ENCODE measurements at places on chromosomes 6 and 20.

DNA sequence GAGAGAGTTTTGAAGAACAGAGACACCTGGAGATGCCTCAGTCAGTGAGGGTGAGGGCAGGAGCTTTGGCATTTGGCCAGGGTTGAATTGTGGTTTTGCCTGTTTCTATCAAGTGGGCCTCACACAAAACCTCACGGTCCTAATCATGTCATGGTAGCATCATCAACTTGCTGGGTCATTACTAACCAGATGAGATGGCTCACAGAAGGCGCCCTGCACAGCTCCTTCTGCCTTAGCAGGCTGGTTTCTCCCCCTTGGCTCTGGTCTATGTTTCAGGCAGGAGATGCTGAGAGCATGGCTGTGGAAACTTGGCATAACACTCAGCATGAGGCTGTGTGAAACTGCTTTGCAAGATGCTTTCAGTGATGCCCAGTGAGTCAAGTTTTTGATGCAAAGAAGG is 99.3 kb downstream of the LRRC1 start:
- DNase-seq, result peak; percentile 0

DNA sequence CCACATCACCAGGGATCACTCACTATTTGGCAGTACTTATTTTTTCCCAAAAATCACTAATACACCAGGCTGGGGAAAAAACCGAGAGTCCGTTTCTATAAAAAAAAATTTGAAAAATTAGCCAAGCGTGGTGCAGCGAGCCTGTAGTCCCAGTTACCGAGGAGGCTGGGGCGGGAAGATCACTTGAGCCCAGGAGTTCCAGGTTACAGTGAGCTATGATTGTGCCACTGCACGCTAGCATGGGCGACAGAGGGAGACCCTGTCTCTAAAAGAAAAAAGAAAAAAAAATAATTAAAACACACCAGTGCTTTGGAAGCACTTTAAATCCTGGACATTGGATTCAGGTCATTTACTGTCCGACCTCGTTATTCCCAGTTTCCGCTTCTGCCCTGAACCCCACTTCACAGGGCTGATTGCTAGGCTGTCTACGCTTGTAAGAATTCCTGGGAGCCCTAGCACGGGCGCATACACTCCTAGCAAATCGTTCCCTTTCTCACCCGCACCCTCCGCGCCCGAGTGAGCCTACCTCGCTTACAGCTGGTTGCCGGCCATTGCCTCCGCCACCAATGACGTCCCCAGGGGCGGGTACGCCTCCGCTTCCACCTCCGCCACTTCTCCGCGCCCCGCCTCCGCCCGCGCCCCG is at the start of gene TPMT:
Gene TPMT, minus strand, starts transcription at position 571 of the 643 bp plus-strand sequence. CDS start 5,950 bp downstream, outside the sequence.
- DNase-seq, result no peak

- no peak for DNase-seq
Observed at GRCh38 chr6:46935687-46936086, 13.9 kb upstream of the ADGRF5 start.

DNA sequence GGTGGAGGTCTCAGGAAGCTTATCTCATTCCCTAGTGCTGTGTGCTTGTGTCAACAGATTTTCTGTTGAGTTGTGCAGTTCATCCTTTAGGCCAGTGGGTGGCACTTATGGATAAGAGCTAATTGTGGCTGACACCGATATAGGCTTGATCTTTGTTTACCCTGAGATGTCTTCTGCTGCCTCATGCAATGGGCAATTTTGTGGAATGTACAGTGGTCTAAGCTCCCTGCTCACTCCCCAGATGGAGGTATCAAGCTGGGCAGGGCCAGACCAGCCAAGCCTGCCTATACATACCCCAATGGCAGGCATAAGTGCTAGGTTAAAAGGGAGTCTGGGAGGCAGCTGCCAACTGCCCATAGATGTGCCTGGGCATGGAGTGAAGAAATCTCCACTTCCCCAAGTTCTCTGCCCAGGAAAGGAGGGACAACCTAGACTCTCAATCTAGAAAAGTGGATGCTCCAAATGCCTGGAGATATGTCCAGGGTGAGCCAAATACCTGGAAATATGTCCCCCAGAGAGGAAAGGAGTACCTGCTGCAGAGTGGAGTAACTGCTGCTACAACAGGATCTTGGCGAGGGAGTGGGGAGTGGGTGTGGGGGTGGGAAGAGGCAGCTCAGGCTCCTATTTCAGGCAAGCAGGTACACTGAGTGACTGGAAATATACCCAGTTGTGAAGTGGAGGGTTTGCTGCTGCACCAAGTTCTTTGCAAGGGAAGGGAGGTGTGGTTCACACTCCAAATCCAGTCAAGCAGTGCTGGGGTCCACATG is 53.2 kb upstream of the ARG1 start:
- DNase-seq, result no peak

DNA sequence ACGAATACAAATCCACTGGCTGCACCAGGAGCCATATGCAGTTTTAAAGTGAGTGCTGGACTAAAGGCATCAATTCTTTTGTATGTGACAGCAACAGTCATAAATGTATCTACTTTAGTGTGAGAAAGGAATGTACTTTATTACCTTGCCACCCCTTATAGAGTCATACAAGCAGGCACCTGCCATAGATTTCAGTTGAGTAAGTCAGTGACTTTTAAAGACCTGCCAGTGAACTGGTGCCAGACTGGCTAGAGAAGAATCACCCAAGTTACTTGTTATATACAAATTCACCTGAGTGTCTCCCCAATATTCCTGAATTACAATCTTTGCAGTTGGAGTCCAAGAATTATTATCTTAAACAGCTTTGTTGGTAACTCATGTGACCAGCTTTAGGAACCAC is 547.9 kb downstream of the COL12A1 start:
- no peak for DNase-seq

- no peak for DNase-seq
Observed at GRCh38 chr6:41586252-41587007, 40.2 kb downstream of the FOXP4 start.
